Stimulated activated CD4-positive, alpha-beta T cell treated with anti-CD3 and anti-CD28 coated beads, Interleukin-1b, Interleukin-23, amount 100 ng/mL, for 24 hours (primary cell): ENCODE measurements at places on chromosomes 6 and 20.

DNA sequence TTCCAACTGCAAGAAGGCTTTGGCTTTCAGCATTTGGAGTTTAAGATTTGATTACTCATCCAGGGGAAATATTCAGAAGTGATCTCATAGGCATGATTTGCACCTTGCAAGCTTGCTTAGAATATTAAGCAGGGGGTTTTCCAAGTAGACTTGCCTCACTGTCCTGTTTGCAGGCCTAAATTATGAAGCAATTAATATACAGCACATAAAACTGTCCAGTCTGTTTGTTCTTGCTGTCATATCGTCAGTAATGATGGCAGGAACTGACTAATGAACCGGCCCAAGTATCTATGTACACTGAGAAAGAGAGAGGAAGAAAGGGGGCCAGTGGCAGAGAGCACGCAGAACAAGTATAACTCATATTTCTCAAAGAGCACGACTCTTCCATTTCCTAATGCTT, 212.5 kb upstream of the SUPT3H start:
- DNase-seq, result no peak

DNA sequence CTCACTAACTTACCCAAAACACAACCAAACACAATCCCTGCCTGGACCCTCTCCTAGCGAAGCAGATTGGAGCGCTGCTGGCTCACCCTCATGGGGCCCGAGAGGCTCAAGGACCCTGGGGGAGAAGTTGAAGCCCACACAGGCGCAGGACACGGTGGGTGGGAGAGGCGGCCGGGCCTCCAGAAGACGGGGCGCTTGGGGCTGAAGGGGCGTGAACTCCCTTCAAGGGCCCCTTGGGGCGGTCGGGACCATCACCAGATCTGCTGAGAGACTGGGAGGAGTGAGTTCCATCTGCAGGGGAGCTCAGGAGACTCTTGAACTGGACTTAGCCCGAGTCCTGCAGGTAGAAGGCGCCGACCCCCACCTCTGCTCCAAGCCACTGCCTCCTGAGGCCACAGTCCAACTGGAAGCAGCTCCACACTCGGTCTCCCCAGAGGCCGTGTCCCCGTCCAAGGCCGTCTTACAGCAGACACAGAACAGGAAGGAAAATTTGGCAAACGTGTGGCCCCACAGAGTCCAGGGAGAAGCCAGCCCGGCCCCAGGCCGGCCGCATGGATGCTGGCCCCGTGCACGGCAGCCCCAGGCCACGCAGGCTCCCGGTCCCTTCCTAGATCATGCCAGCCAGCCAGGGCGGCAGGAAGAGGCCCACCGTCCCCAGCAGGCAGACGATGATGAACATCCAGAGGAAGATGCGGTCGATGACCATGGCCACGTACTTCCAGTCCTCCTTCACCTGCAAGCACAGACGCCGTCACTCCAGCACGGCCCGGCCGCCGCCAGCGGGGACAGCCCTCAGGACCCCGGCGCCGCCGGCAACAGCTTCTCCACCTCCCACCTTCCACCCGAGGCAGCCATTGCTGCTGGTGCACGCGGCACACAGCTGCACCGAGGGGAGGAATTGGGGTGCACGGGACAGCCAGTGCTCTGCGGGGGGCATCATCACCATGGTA, 14.7 kb downstream of the CHRNA4 start:
- DNase-seq, result no peak

GRCh38 chr6:14838133-14838583, 407.7 kb upstream of the JARID2 start:
- DNase-seq, result no peak

DNA sequence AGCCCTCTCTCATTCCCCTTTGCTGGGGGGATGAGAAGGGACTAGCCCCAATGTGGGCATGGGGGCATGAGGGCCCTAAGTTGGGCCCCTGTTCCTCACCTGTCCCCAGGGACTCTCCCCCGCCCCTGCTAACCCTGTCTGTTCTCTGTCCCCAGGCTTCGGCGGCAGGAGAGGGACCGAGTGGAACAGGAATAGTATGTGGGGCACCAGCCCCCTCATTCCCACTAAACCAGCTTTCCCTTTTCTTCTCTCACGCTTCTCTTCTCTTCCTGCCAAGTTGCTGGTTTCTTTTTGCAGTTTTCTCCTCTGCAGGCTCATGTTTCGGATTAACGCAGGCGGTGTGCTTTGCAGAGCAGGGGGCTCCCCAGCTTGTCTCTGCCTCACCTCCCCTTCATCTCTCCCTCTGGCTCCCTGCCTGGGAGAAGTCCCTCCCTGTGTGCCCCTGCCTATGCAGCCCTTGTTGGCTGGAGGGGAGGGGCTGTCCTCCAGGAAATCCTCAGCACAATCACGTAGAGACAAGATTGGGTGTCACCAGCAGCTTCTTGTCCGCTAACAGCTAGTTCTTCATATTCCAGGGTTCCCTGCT, 7.9 kb downstream of the TMEM63B start:
- no peak for DNase-seq

DNA sequence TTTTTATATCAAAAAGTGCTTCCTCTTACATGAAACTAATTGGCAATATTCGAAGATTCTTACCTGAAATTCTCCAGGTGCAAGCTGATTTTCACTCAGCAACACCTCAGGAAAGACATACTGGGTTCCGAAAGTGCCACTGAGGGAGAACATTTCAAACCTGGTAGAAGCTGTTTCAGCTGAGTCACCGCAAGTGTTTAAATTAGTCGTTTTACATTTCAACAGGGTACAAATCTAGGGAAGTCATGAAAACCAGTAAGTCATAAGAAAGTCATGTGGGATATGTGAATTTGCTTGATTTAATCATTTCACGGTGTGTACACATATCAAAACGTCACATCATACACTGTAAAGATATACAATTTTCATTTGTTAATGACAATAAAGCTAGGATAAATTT, 25.3 kb upstream of the TAAR1 start:
- no peak for DNase-seq

- no peak for DNase-seq
Observed at GRCh38 chr20:45629496-45630100, at the start of gene WFDC10A. Gene WFDC10A (plus strand): TSS chr20:45629739. CDS start chr20:45629814, 75 bp downstream.

GRCh38 chr20:43658069-43658722, 8.7 kb upstream of the MYBL2 start:
- DNase-seq, result no peak

- no peak for DNase-seq
Observed at GRCh38 chr6:156279261-156279969, 497.8 kb upstream of the ARID1B start.

DNA sequence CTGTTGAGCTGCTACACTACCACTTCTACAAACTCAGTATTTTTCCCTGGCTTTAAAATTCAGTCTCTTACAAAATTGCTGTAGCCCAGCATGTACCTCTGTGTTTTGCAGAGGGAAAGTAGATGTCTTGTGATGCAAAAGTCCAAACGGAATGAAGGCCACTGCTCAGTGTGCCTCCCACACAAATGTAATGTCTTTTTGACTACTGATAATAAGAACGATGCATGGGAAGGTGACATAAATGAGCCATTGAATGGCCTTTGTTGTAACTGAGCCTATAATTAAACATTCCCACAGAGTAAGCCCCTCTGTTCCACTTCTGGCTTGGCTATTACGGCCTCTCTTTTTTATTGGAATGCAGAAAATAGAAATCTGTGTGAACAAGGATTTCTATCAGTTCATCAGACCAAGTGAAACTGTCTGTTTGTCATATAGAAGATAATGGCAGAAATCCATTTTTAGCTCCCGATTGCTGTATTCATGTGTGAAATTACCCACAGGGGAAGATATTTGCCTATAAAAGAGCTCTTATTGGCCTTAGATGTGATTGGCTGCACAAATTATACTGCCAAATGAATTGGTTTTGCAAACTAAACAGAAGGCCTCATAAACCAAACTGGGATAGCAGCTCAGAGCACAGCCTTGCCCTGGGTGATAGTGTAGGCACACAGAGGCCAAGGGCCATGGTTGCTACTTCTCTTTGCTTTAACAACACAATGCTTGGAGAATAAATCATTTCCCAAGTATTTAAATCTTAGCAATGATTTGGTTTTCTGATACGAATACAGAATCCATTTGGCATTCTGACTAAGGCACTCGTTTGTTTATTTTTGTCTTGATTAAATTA, 241.5 kb upstream of the PLN start:
- DNase-seq, result no peak

DNA sequence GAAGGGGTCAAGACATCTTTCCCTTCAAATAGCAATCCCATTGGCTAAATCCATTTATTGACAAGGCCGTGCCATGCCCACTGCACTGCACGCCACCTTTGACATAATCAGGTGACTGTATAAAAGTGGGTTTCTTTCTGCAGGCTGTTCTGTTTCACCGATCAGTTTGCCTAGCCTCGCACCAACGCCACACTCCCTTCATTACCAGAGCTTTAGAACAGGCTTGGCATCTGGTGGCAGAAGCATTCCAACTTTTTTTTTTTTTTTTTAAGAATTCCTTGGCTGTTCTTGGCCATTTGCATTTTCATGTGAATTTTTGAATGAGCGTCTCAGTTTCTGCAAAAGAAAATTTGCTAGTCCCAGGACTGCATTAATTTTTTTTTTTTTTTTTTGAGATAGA, 78.1 kb downstream of the PPP1R3G start:
- DNase-seq, result no peak

- no peak for DNase-seq
Observed at GRCh38 chr6:15400572-15401004, 154.7 kb downstream of the JARID2 start.

DNA sequence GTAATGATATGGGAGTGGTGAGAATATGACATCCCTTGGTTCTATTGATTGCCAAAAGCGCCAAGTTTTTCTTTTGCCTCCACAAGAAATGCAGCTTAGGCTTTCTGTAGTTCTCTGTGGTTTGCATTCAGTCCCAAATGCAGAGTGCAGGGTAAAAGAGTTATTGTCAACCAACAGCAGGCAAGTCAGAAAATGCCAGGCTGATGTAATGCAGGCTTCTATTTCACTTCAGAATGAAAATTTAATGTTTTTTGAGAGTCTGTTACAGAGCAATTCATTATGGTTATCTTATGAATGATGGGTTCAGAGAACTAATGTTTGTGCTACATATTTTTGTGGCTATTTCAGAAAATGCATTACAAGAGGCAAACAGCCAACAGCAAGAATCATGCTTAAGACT, 293.5 kb downstream of the CENPW start:
- no peak for DNase-seq

DNA sequence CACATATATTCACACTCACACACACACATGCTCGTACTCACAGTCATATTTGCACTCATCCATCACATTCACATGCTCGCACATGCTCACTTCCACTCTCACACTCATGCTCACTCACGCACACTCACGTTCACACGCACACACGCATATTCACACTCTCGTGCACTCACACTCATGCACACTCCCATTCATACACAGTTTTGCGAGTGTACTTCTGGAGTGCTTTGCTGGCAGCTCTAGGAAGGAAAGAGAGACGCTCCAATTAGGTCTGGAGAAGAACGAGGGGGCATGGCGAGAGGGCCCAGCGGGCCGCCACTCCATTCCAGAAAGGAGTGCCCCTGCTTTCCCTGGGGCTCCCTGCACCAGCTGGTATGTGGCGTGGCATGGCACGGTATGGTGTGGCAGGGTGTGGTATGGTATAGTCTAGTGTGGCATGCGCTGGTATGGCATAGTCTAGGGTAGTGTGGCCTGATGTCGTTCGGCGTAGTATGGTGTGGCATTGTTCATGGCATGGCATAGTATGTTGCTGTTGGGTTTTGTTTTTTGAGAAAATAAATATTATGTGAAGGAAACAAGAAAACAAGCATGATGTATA, 216.8 kb upstream of the CDYL start:
- no peak for DNase-seq

- no peak for DNase-seq
Observed at GRCh38 chr6:153523390-153523789, 392.3 kb upstream of the RGS17 start.
